T-helper 22 cell (primary cell): ENCODE measurements at places on chromosomes 4 and X.

DNA sequence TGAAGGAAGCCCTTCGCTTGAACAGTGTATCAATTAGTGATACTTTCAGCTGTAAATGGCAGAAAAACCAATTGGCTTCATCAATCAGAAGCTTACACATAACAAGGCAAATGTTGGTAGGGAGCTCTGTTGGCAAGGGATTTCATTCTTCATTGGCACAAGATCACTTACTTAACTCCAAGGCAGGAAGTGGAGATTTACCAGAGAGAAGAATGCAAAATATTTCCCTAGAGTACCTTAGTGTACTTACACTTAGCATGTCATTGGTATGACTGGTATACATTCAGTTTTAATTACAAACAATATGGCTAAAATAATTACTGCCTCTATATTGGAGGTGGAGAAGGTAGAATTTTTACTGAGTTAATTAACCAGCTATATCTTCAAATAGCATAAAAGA is 545.0 kb downstream of the GABRG1 start:
- no peak for DNase-seq

DNA sequence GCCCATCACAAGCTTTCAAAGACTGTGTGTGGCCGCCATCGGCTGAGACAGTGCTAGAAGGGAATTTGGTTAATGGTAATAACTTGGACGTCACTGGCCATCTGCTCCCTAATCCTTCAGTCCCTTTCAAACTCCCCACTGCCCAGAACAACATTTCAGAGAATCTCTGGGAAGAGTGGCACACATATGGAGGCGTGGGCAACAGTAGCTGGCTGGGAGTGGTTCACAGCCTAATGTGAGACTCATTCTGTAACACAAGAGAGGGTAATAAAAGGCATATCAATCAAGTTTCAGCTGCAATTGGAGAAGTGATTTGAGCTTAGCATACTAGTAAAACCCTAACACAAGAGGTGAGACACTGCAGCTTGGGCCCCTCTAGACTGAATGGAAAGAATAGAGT is 15.4 kb downstream of the SMIM10 start:
- no peak for DNase-seq

DNA sequence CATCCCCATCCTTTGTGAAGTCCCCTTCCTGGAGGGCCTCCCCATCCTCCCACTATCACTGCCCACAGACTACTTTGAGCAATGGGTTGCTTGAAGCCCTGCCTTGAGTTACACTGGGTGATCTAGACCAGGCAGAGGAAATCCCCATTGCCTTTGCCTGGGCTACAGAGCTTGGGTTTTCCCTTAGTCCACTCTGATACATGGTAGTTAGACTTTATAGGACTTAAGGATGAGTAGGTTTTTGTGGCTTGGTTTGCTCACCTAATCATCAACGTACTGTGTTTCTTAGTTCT is 56.6 kb downstream of the TMEM131L start:
- DNase-seq, result peak; percentile 23

DNA sequence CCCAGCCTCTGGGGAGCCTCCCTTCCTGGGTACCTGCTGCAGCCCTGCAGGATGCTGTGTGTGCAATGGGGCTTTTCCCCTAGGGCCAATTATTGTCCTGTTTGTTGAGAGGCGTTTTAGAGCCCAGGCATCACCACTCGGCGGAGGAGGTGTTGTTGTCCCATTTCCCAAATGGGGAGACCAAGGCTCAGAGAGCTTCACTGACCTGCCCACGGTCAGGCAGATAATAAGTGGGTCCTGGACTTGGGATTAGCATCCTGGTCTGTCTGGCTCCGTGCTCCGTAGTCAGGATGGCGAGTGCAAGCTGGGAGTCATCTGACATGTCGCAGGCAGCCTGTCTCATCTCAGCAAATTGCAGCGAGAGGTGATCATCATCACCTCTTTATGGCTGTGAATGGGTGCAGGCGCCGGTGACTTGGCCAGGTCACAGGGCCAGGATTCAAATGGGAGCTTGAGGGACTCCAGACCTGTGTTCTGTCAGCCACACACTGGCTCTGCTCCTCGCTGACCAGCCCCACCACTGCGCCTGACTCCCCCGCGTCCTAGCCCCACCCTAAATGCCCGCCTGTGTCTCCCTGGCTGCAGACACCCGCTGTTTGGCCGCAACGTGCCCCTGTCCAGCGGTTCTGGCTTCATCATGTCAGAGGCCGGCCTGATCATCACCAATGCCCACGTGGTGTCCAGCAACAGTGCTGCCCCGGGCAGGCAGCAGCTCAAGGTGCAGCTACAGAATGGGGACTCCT is 16.6 kb downstream of the HTRA3 start:
- no peak for DNase-seq

- DNase-seq, result no peak
Measured at GRCh38 chr4:187887906-187888305, 107.7 kb upstream of the ZFP42 start.

GRCh38 chrX:132853040-132853439 is 105.4 kb downstream of the HS6ST2 start:
- DNase-seq, result no peak

DNA sequence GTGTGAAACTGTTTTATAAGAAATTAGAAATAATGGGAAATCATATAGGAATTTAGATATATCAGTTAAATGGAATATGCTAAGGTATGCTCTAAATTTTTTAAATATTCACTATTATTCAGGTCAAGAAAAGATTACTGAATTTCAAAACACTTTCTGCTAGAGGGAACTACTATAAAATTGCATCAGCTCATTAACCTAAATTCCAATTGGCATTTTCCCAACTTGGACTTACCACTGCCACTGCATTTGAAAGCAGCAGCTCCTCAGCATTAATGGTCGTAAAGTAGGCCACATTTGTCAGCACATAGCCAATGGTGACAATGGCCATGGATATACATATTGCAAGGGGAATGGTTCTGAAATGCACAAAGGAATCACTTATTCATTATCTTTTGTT is 57.3 kb downstream of the SLC7A11 start:
- no peak for DNase-seq
